ENCODE measurements at places on chromosomes 5 and 9.

GRCh38 chr9:74847478-74848152 is 40.1 kb downstream of the TRPM6 start:
- no peak for DNase-seq

DNA sequence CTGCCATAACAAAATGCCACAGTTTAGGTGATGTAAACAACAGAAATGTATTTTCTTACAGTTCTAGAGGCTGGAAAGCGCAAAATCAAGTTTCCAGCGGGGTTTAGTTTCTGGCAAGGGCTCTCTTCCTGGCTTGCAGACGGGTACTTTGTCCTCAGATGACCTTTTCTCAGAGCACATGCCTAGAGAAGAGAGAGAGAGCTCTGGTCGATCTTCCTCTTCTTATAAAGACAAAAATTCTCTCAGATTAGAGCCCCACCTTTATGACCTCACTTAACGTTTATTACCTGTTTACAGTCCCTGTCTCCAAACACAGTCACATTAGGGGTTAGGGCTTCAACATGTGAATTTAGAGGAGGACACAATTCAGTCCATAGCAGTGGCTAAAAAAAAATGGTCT is 119.7 kb downstream of the CETN3 start:
- no peak for DNase-seq

- no peak for DNase-seq
Observed at GRCh38 chr9:75438716-75439115, 350.4 kb downstream of the OSTF1 start.

- DNase-seq: no peak
Observed at GRCh38 chr5:171093598-171093997, 215.4 kb upstream of the TLX3 start.

GRCh38 chr5:91059409-91059808 is 323.7 kb downstream of the ARRDC3 start:
- DNase-seq: no peak

- no peak for DNase-seq
Observed at GRCh38 chr9:77903666-77904285, 127.8 kb downstream of the GNAQ start.

DNA sequence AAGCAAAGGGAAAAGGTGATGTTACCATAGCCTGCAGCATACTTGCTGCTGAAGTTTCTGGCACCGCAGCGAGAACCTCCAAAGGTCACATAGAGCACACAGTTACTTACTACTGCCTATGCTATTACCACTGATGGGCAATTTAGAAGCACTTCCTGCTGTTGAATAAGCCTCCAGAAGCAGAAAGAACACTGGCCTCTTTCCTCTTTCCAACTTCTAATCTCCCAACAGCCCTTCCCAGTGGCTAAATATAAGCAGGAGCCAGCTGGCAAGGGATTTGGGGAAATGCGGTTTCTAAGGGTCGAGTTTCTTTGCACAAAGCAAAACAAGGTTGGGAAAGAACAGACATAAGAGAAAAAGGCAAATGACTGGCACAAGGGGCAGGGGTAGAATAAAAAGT is 669.2 kb upstream of the ACO1 start:
- no peak for DNase-seq

GRCh38 chr5:107766439-107766838 is 95.7 kb upstream of the EFNA5 start:
- no peak for DNase-seq

GRCh38 chr5:53481159-53481886 is 894 bp downstream of the FST start:
- no peak for DNase-seq

DNA sequence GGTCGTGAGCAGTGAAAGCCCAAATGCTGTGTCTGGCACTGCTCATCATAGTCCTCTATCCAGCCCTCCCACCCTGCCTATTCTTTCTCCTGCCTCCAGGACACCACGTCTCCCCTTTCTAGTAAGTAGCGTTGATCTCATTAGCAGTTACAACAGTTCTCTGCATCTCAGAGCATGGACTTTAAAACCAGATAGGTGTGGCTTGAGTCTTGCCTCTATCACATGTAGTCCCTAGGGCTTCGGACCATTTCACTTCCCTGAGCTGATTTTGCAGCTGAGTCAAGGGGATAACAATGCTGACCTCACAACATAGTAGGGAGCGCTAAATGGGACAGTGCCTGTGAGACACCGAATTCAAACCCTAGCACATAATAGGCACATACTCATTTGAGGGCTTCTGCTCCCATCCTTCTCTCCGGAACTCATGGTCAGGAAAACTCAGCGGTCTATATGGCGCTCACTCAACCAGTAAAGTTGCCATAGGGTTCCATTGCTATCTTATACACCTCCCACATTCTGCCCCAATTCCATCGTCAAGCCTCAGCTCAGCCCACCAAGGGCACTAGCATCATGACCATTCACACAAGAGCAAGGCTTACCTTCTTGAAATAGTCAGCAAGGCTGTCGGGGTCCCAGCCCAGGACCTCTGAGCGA is 515 bp downstream of the LCP2 start:
- no peak for DNase-seq

DNA sequence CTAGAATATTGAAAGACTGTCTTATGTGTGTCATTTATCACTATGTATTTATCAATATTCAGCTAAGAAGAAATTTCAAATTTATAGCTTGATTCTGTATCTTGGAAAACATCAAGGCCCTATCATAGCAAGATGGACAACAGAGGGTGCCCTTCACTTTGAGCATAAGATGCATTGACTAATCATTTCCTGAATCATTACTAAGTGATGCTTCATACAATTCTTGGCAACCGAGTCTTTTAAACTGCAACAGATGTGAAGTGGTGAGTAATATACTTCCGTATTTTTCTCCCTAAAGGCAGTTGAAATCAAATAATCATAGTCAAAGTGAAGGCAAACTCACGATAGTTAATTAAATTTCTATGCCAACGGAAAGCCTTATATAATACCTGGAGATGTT is 318.6 kb upstream of the RGMB start:
- peak; percentile 86 for DNase-seq

DNA sequence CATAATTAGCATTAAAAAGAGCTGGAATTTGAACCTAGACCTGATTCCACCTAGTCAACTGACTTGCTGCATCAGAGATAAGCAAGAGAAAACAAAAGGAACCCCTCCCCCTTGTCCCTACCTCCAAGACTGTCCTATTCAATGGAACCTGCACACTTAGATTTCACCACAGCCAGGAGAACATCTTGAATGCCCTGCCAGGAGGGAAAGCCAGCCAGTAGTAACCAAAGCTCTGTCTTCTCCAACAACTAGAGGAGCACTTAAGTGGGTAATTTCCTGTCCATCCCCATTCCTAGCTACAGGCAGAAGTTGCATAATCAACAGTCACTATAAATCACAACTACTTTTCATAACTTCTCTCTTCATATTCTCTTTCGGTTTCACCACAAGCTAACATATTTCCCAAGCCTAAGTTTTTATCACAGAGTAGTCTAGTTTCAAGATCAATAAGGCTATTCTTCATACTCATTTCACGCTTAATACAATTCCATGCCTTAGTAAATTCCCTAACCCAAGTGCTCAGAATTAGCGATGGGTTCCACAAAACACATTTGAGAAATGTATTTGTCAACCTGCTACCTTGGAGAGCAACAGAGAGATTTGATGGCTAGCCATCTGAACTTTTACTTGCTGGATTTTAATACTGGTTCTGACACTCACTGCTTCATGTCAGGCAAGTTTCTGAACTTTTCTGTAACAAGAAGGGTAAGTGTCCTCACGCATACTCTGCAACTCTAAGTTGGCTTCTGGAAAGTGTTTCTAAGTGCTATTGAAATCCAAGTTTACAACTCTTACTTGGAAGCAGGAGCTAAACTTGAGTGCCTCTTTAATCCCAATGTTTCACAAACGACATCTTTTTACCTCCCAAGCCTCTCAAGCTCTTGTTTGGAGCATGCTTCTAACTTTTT is 2.0 kb downstream of the DENND1A start:
- DNase-seq: no peak

- no peak for DNase-seq
Observed at GRCh38 chr9:95808011-95808410, 67.5 kb upstream of the ERCC6L2 start.

GRCh38 chr9:108311745-108312144 is 544.0 kb downstream of the ACTL7B start:
- DNase-seq: no peak

- no peak for DNase-seq
Observed at GRCh38 chr5:140251527-140251973, 51.4 kb downstream of the PFDN1 start.
